ENCODE measurements at places on chromosomes 6 and 20. TPM values are rescaled to one million over a fixed set of nuclear protein-coding genes. Genes with fewer than 3 reads are reported as not detected.

Gene BANF2
- not detected for total RNA-seq

Gene ELOVL5
- 126 TPM for total RNA-seq

Gene COL12A1
- 404 TPM for total RNA-seq

Gene HAO1
- not detected for total RNA-seq

Gene PAK5
- total RNA-seq: not detected

Gene BEND6
- total RNA-seq: 6.9 TPM

Gene CDH4
- total RNA-seq: 0.14 TPM

Gene RNF8
- total RNA-seq: 16.2 TPM

Gene DDX43
- total RNA-seq: 14.4 TPM

Gene TMEM14B
- 43.3 TPM for total RNA-seq

Gene PLCB1
- 14.9 TPM for total RNA-seq

Gene COL9A3
- 0.43 TPM for total RNA-seq

Gene CTCFL
- under 0.01 TPM for total RNA-seq

Gene MAPK13
- 21.9 TPM for total RNA-seq

Gene PRICKLE4
- total RNA-seq: 0.86 TPM

Gene CD83
- 0.22 TPM for total RNA-seq

Gene TFAP2D
- not detected for total RNA-seq

Gene ADTRP
- 2.8 TPM for total RNA-seq

Gene EPHA7
- 1.9 TPM for total RNA-seq

Gene CLPSL1
- total RNA-seq: not detected

Gene CCM2L
- not detected for total RNA-seq

Gene HDDC2
- 50.1 TPM for total RNA-seq

Gene STMND1
- not detected for total RNA-seq

Gene LBP
- total RNA-seq: not detected

Gene GPX5
- total RNA-seq: not detected

Gene RBBP8NL
- not detected for total RNA-seq

Gene DAAM2
- total RNA-seq: 2.3 TPM

Gene C20orf144
- 0.14 TPM for total RNA-seq

Gene RAMACL
- 0.72 TPM for total RNA-seq

Gene FLRT3
- total RNA-seq: 4.4 TPM

Gene SLC35D3
- 0.14 TPM for total RNA-seq

Gene XKR7
- total RNA-seq: not detected

Gene DOK5
- total RNA-seq: 0.14 TPM

Gene HLA-DMB
- not detected for total RNA-seq

Gene SMOC2
- total RNA-seq: 0.22 TPM

Gene RWDD1
- total RNA-seq: 30.6 TPM

Gene BAK1
- total RNA-seq: 19.9 TPM

Gene NKAIN4
- 0.57 TPM for total RNA-seq

Gene KCNQ5
- total RNA-seq: 6.0 TPM

Gene FILIP1
- total RNA-seq: 0.43 TPM

Gene ROMO1
- total RNA-seq: 97.2 TPM

Gene EPPIN
- not detected for total RNA-seq

Gene DEFB129
- not detected for total RNA-seq

Gene RREB1
- 21.9 TPM for total RNA-seq

Gene BHLHE23
- total RNA-seq: not detected

Gene TBX18
- total RNA-seq: 8.8 TPM

Gene MOG
- total RNA-seq: not detected

Gene ZBP1
- total RNA-seq: not detected

Gene SLC17A2
- total RNA-seq: not detected

Gene CALHM4
- not detected for total RNA-seq

Gene HTR1E
- total RNA-seq: not detected

Gene TRIM40
- not detected for total RNA-seq

Gene HRH3
- not detected for total RNA-seq

Gene HFE
- 16.9 TPM for total RNA-seq

Gene APCDD1L
- 3.5 TPM for total RNA-seq

All from placental pericyte (primary cell).